Occipital lobe (tissue), 3 donors: ENCODE measurements at places on chromosomes 3 and 15. TPM values are rescaled to one million over a fixed set of nuclear protein-coding genes. Genes with fewer than 3 reads are reported as not detected.

The ZNF80 gene
- not detected for total RNA-seq

The LDHAL6B gene
- total RNA-seq: not detected

The SLC28A2 gene
- total RNA-seq: not detected

The TRAT1 gene
- not detected for total RNA-seq

The CD86 gene
- 1.7 TPM for total RNA-seq

The NRG4 gene
- total RNA-seq: not detected

The ADAMTS7 gene
- 5.9 TPM for total RNA-seq

The ZNF502 gene
- 15.0 TPM for total RNA-seq

The ASB14 gene
- total RNA-seq: not detected

The WDR93 gene
- total RNA-seq: 0.31 TPM

The SHC4 gene
- total RNA-seq: 5.5 TPM

The LRRIQ4 gene
- total RNA-seq: 0.31 TPM

The ISLR2 gene
- 168 TPM for total RNA-seq

The ZCWPW2 gene
- total RNA-seq: 2.8 TPM

The CACNA1D gene
- total RNA-seq: 14.0 TPM

The FBXL22 gene
- total RNA-seq: 0.47 TPM
